Lung (tissue), 17 donors: ENCODE measurements at places on chromosomes 7 and 10. TPM values are rescaled to one million over a fixed set of nuclear protein-coding genes. Genes with fewer than 3 reads are reported as not detected.

DNA sequence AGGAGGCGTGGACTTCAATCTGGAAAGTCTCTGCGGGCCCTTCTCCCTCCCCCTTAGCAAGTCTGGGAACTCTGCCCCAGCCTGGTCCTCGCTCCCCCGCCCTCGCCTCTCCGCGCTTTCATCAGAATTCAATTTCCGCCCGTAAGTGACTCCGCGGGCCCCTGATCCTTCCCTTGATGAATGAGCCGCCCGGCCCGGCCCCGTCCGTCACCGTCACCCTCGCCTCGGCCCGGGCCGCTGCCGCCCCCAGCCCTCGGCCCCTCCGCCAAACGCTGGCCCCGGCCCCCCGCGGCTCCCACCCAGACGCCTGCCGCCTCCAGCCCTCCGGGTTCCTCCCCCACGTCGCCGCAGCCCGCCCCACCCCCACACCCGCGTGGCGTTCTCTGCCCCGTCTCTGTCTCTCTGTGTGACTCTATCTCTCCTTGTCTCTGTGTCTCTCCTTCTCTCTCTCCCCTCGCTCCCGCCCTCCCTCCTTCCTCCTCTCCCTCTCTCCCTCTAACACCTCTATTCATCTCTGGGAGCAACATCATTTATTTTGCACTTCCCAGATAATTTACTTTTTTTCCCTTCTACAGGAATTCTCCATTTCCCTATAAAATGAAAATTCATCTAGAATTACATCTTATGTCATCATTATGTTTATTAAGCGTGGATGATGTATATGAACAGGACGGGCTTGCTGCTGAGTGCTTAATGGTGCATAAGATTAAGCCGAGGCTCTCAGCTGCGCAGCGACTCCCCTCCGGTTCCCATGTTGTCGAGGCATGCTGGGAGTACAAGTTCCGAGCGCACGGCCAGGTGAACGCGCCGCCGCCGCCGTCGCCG is 91.2 kb upstream of the PAX2 start:
- DNase-seq = peak; percentile 94
- H3K27ac ChIP-seq = no peak overlapping the region
- peaks cover 60% of the 10 kb centered on the region for H3K27me3 ChIP-seq
- no peaks in the 10 kb centered on the region for H3K36me3 ChIP-seq
- H3K4me3 ChIP-seq = no peak overlapping the region

Gene NAT16
- total RNA-seq = not detected

Gene RNLS
- total RNA-seq = 8.9 TPM

Gene FAM180A
- 2.1 TPM for total RNA-seq

Gene FZD8
- total RNA-seq = 20.8 TPM
